NCI-H82 (cell line): ENCODE measurements at places on chromosomes 3 and 15.

DNA sequence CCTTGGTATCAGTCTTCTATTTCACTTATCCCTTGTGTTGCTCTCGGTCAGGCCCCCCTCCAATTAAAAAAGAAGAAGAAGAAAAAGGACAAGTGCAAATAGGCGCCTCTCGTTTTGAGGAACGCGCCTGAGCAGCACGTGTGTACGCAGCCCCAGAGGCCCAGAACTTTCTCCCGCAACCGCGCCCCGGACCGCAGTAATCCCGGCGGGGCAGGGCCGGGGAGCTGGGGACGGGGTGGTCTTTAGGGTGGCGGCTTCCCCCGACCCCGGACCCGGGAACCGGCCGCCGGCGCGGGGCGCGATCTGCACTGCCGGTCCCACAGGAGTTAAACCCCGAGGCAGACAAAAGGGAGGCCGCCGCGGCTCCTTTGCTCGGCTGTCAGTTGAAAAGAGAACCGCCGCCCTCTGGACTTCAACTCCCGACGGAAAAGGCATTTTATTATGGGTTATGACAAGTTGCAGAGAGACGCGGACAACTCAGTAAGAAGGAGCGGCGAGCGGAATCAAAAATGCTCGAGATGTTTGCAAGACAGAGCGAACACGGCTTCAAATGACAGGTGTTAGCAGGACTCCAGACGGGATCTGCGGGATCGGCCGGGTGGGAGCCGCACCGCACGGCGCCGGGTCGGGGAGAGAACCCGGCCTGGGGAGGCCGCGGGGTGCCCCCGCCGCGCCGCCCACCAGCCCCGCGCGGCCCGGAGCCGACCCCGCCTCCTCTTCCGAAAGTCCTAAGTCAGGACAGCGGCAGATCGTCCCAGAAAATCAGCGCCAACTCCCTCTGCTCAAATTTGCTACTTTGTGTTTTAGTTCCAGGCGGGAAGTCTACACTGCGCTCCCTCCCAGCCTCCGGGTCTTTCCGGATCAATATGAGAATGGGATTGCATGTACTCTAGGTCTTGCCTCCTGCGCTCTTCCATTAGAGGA is 79.0 kb downstream of the NR2F2 start:
- DNase-seq = no peak

DNA sequence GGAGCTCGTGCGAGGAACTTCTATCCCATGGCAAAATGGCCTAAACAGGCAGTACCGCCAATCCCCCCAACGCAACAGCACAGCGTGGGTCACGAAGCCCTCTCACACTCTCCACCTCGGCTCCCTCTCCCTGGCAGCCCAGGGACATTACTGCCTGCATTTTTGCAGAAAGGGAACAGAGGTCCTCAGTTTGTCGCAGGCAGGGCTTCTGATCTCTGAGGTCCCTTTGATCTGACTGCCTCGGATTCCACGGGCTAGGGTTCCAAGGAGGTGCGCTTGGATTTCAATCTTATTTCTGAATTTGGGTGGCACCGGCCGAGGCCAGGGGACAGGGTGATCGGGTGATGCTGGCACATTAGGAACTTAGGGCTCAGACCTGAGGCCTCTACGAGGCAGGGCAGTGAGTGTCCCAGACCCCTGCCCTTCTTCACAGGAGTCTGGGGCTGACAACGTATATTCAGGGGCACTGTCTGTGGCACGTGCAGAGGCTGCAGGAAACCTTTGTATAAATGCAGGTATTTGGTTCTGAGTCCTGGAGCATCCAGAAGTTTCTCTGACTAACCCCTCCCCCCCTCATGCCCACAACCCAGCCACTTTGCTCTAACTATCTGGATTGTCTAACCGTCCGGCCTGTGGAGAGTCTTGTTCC is 197.9 kb downstream of the XXYLT1 start:
- DNase-seq = no peak

- DNase-seq = no peak
Observed at GRCh38 chr3:112038863-112039262, 4.3 kb downstream of the TMPRSS7 start.

GRCh38 chr3:13236557-13237173 is 163.4 kb upstream of the IQSEC1 start:
- no peak for DNase-seq

DNA sequence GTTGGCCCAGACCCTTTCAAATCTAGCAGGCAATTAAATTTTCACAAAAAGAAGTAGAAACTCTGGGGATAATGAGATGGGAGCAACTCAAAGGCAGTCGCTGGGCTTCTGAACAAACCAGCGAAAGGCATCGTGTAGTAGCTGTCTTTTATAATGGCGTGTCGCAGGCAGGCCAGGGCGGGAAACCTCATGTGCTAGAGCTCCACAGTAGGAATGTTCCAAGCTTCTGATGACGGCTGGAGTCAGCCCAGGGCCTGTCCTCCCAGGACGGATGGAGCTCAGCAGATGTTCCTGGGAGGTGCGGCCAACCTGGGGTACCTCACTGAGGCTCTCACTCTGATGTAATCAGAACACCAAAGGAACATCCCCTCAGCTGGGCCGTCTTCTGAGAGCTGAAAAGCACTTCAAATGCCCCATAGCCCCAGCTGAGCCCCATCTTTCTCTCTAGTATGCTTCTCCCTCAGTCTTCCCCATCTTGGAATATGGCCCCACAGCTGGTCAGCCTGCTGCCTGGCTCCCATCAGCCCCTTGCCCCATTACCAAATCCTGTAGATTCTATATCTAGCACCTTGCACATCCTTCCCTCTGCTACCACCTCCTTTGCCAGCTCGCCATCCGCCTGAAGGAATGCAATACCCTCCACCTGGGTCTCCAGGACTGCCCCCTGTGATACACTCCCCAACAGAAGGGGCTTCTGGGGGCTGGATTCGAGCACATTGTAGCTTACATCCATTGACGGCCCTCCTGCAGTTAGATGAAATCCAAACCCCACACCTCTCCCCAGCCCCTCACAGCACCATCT is 54.9 kb upstream of the ATP2B2 start:
- no peak for DNase-seq
